ENCODE measurements at places on chromosomes 7 and 10.

DNA sequence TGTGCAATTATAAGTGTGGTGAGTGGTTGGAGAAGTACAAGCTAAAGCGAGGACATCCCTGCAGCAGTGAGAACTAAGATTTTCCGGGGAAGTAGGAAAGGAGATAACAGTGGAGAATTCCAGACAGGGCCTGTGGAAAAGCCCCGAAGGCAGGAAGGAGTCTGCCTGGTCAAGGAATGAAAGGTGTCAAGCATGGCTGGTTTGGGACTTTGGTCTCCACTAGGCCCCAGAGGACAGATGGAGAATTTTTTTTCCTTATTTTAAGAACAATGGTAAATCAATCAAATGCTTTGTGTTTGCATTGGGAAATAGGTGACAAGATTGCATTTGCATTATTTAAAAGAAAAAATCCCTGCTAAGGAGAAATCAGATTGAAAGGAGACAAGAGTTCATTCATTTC, 3.2 kb upstream of the CEP55 start:
- no peak for DNase-seq

DNA sequence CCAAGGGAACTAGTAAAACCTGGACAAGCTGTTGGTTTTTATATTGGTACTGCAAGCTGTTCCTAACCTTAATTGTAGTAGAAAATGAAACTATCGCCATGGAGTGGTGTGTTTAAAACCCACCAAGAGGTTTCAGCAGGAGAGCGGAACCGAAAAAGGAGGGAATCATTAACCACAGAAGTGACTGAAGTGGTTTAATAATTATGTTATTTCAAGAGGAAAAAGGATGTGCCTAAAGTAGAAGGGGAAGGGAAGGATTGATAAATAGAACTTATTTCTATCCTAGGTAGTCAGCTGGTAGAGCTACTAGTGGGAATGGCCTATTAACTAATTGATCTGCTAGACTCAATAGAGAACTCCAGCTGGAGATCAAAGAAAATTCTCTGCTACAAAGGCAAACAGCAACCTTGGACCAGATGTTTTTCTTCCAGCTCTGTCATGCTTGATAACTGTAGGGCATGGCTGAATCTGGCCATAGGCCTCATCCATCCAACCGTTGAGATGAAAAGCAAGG, 91.8 kb downstream of the BAMBI start:
- no peak for DNase-seq

- DNase-seq: no peak
These were observed 68.0 kb upstream of the EEPD1 start for GRCh38 chr7:36085096-36085495.

DNA sequence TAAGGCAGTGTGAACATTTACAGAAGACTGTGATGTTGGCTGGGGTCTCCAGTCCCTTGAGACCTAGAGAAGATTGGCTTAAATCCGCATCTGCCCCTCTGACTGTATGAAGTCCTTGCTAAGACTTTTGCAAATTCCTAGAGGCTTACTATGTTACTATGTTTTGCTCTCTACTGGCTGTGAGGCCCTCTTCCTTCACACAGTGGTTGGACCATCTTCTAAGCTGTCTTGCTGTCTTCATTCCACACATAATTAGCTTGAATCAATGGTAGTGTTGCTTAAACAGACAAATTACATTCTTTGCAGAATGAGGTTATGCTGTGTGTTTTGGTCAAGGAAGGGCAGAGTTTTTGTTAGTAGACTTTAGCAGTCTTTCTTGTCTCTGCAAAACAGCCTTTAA, 658.0 kb downstream of the TYW1 start:
- no peak for DNase-seq

DNA sequence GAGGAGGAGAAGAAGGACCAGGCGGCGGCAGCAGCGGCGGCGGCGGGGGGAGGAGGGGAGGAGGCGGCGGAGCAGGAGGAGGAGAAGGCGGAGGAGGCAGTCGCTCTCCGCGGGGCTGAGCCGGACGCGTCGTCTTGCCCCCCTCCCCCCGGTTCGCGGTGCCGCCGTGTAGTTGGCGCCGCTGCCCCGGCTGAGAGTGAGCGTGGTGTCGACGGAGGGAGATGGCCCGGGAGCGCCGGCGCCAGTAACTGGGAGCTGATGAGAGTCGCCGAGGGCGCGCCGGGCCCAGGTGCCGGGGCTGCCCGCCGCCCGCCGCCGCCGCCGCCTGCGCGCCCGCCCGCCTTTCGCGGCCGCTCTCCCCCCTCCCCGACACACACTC, 257 bp downstream of the WAC start:
- no peak for DNase-seq

GRCh38 chr7:93817004-93817403, 73.5 kb downstream of the TFPI2 start:
- DNase-seq: no peak

- no peak for DNase-seq
These were observed 687.3 kb upstream of the CELF2 start for GRCh38 chr10:10330418-10330817.

GRCh38 chr7:45157286-45157652, 322 bp upstream of the RAMP3 start:
- DNase-seq: no peak

- DNase-seq: no peak
These were observed 133.2 kb upstream of the MDFIC start for GRCh38 chr7:114788706-114789105.

- DNase-seq: peak; percentile 15
These were observed 15.8 kb downstream of the MACC1 start for GRCh38 chr7:20201380-20201779.

DNA sequence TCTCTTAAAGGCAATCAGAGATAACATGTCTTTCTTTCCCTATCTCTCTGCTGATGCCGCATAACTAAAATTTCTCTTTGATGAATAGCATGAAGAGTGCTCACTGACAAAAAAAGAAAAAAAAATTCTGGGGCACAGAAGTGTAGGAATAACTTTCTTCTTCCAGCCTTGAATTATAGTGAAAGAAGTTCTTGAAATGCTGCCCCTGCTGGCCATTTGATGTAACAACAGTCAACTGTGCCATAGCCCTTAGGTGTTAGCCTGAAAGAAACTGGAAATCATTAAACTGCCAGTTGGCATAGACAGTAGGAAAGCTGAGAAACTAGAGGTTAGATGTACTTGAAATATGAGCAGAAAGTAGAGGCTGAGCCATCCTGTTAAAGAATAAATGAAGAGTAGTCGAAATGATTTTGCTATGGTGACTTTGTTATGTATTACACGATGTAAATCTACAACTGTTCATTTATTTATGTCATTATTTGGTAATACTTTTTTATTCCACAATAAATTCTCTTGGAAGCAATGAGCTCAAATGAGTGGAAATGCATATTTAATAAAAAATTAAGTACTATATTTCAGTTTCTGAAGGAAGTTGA, 48.3 kb upstream of the FAM171A1 start:
- DNase-seq: peak; percentile 52

- no peak for DNase-seq
These were observed 86.4 kb downstream of the ANKRD61 start for GRCh38 chr7:6117533-6117932.

DNA sequence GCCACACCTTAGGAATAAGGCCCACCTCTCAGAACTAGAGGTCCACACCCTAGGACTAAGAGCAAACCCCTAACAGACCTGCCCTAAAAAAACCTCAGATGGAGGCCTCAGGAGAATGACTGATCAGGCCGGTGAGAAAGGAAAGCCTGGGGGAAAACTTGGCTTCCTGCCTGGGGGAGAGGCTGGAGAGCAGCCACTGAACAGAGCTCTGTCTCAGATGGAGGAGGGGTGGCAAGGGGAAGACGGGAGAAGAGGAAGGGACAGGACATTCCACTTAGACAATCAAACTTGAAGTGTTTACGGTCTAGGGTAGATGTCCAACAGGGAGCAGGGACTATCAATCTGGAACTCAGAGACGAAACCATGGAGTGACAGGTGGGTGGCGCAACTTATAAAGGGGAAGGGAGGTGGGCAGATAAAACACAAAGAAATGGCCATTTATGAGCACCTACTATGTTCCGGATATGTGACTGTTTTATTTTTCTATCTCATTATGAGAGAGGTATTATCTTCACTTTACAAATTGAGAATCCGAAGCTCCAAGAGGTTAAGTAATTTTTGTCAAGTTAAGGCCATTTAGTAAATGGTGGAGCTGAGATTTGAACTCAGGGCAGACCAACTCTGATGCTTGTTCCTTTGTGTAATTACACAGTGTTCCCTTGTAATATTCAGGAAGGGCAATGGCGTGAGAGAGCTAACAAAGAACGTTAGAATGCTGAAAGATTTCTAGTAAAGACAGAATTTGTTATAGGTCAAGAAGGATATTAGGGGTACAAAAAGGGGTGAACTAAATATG, 82.6 kb downstream of the DNMBP start:
- DNase-seq: peak; percentile 41

DNA sequence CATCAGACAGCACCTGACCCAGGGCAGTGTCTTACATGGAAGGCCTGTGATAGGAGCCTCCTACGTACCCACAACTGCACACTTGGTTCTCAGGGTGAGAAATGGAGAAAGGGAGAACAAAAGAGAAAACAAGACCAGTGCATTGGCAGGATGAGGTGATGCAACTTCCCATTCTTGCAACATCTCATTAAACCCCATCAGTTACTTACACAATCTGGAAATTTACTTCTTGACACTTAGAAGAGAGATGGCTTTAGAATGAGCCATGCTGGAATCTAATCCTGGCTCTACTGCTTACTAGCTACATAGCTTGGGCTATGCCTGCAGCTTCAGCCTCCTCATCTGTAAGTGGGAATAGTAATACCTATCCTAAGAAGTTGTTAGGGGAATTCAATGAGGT, 391.7 kb downstream of the KCNMA1 start:
- peak; percentile 39 for DNase-seq

DNA sequence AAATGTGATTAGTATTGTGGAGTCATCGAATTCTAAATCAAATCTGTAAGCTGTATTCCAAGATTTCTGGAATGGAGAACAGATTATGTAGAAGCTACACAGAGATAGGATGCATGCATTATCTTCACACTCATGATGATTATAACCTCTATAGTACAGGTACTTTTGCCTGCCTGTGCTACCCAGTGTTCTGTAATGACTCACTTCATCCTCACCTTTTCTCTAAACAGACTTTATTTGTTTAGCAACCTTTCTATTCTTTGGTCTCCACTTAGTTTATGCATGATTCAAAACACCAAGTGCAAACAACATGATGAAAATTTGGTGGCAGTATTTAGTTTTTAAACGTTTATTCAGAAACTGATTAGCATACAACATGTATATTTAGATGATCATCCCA, 68.4 kb upstream of the PRPS1L1 start:
- DNase-seq: no peak

DNA sequence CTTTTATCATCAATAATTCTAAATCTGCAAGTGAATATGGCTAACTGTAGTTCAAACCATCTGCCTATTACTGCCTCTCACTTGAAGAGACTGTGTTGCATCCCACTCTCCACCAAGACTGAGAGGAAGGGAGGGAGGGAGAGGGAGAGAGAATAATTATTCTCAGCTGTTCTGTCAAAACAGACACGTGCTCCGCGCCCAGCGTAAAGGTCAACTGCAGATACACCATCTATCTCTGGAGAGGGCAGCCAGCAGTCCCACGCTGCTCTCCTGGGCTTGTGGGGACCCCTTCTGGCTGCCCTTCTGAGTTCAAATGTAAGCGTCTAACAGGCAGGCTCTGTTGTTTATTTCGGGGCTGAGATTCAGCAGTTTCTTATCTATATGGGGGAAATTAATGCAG, 625.5 kb upstream of the GALNT17 start:
- peak; percentile 30 for DNase-seq

GRCh38 chr7:28183627-28184026, 3.0 kb upstream of the JAZF1 start:
- DNase-seq: no peak

DNA sequence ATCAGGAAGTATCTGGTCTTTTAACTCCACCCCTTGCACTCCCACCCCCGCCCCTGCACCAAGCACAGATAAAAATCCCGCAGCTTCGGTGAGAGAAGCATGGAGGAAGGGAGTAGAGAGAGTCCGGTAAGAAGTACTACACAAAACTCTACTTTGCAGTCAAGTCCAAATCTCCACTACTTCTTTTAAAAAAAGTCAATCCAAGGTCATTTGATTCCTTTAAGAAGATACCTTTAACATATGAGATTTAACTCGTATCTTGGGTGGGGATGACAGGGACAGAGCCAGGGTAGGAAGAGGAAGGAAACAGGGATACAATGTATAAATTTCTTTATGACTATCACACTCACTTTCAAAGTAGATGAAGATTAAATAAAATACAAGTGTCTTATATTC, 132.1 kb downstream of the NRBF2 start:
- peak; percentile 59 for DNase-seq

GRCh38 chr10:117477211-117477947, 65.2 kb upstream of the EMX2 start:
- DNase-seq: no peak

DNA sequence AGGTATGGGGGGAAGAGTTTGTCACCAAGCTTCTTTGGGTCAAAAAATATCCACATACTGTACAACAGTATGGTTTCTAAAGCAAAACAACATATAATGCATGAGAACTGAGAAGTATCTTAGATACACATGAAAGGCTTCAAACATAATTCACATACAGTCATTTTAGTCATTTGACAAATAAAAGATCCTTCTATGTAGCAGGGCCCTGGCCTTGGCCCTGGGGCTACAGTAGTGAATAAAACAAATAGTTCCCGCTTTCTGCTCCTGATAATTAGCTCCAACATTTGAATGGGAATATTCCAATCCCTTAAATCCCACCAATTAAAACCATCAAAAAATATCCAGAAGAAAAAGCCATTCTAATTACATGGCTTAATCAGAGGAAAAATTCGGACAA, 51.3 kb downstream of the MALSU1 start:
- no peak for DNase-seq

GRCh38 chr10:114048472-114048871, 4.8 kb downstream of the ADRB1 start:
- DNase-seq: no peak

DNA sequence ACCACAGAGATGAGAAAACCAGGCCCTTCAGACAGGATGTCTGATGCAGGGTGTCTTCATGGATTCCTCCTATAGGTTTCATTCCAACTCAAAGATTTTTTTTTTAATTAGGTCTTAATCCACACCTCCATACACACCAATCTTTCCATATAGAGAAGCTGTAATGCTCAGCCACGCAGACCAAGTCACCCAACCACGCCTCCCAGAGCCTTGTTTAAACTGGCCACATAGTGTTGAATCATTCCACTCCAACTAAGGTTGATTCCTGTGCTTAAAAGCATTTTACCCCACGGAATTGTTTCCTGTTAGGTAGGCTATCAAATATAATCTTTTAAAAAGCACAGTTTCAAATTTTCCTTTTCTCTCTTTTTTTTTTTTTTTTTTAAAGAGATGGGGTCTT, 153.6 kb downstream of the TYW1B start:
- DNase-seq: no peak

All from Ammon's horn (tissue), 1 donor.